ENCODE measurements at places on chromosomes 11 and 22.

GRCh38 chr11:72041364-72042063, 38.8 kb downstream of the NUMA1 start:
- DNase-seq: peak; percentile 81

GRCh38 chr11:119764108-119764868, 35.3 kb upstream of the NECTIN1 start:
- peak; percentile 44 for DNase-seq

DNA sequence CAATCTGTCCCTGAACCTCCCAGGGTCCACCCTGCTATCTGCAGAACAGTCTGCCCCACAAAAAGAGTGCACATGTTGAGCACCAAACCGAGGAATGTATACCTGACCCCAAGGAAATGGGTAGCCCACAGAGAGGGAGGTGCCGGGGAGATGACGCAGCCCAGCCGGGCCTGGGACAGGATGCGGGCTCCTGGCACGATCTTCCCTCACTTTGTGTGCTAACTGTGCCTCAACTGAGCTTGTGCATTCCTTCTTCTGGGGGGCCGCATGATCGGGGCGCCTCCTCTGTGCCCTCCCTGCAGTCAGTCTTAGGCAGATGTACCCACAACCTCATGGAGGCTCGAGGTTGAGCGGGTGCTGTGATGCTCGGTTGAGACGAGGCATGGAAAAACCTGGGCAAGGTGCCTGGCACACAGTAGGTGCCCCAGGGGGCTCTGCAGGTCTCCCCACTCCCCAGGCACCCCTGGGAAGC, 2.4 kb downstream of the GAS2L1 start:
- DNase-seq: no peak

DNA sequence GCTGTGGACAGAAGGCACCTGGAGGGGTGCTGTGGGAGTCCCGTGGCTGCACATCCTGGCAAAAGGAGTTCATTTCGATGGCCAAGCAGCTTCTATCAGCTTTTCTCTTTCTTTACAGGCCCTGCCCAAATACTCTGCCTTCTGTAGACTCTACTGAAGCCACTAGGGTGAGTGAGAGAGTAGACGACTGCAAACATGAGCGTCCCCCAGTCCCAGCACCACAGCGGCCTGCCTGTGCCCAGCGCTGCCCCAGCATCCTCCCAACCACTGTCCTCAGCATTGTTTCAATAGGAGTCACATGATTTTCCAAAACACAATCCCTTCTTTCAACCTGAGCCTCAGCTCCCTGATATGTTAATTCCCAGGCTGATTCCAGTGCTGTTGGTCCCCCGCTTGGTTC, 110.0 kb downstream of the KIRREL3 start:
- DNase-seq: no peak

DNA sequence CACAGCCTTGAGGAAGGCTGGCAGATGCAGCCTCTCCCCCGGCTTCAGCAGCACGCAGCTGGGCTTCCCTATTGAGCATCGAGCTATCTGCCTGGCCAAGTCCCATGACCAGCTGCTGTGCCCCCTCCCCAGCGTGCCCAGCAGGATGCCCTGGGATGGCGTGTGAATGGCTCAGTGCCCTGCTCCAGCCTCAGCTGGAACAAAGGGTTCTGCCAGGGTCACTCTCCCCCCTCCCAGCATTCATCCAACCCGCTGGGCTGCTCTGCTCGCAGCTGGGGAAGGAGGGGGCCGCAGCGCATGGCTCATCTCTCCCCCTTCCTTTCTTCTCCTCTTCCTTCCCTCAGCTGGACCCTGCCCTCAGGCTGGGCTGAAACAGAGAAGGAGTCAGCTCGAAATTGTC, 14.5 kb downstream of the LRP4 start:
- peak; percentile 58 for DNase-seq

GRCh38 chr11:66107600-66108510, 37.8 kb downstream of the PACS1 start:
- no peak for DNase-seq

DNA sequence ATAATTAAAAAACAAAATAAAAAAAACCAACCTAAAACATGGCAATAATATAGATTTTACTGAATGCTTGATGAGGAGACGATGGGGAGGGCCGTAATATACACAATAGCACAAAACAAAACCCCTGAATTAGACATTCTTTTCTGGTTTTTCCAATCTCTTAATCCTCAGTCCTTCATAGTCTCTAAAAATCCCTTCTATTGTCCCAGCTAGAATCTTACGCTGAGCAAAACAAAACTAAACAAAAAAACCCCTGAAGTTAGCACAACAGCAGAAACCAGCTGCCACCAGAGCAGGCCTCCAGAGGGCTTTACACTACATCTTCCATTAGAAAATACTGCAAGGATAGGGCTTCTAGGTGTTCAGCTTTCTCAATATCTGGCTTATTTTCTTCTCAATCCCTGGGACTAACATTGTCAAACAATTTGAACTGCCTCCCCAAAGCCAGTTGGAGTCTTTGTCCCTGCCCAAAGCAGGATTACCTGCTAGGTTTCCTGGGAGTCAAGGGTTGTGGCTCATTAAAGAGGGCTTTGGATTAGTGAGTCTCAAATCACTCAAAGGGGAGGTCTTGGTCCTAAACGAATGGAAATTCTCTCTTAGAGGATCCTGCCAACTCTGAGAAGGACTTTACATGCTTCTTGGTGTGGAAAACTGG, 2.1 kb upstream of the RNF26 start:
- no peak for DNase-seq

GRCh38 chr11:64638829-64639228, 47.8 kb downstream of the SLC22A12 start:
- DNase-seq: no peak

DNA sequence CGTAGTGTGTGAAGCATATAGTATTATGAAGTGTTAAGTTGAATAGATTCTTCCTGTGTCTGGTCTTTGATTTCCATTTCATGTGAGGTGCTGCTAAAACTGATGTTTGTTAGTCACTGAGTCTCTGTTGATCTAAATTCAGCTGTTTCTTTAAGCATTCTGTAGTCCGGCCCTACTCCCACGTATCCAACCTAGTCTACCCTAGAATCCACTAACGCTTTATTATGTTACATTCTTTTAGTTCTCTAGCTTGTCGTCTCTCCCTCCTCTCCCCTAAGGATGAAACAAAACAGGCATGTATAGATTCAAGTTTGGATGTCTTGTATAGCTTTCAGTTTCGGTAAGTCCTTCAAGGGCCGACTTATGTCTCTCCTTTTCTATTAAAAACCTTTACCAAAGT, 4.1 kb downstream of the WEE1 start:
- no peak for DNase-seq

DNA sequence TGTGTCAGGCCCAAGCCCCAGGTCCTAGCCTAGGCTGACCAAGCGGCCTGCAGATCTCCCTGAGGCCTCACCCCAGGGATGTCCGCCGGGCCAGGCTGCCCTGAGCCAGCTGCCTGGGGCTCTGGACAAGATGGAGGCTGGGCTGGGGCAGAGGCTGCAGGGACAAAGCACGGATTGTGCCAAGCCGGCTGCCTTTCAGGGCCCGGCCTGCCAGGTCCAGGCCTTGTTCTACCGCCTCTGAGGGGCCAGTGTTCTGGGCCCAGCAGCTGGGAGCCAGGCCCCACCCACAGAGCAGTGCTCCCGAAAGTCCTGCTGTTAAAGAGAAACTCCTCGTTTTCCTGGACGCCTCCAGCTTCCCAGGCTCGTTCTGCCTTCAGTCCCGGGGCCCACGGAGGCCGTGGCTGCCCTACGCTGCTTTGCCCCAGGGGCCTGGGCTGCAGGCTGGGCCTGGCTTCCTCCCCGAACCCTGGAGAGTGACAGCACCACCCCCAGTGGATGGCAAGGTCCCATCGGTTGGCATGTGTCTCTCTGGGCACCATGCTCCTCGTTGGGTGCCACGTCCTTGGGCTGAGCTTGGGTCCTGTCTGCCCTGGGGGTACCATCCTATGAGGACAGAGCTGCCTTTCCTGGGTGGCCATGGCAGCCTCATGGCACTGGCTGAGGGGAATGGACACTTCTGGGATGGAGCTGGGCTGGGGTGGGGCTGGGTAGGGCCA, 7.6 kb downstream of the BRSK2 start:
- no peak for DNase-seq

- peak; percentile 88 for DNase-seq
Observed at GRCh38 chr22:42444077-42444904, 12.1 kb upstream of the NFAM1 start.

GRCh38 chr11:70719516-70719915, 321.2 kb downstream of the CTTN start:
- no peak for DNase-seq

GRCh38 chr22:34324763-34325162, 404.5 kb upstream of the LARGE1 start:
- peak; percentile 22 for DNase-seq

GRCh38 chr11:36126678-36127077, 162.5 kb downstream of the COMMD9 start:
- DNase-seq: no peak

- DNase-seq: peak; percentile 83
Observed at GRCh38 chr11:76602431-76602861, 68.1 kb downstream of the LRRC32 start.

- peak; percentile 95 for DNase-seq
Observed at GRCh38 chr11:86955361-86956120, at the start of gene FZD4. Gene FZD4 (minus strand): TSS chr11:86955395. CDS start chr11:86955085, 310 bp downstream.

- DNase-seq: no peak
Observed at GRCh38 chr11:33195462-33196173, 34.3 kb upstream of the CSTF3 start.

GRCh38 chr11:113934761-113935160, 30.2 kb downstream of the HTR3B start:
- DNase-seq: no peak

DNA sequence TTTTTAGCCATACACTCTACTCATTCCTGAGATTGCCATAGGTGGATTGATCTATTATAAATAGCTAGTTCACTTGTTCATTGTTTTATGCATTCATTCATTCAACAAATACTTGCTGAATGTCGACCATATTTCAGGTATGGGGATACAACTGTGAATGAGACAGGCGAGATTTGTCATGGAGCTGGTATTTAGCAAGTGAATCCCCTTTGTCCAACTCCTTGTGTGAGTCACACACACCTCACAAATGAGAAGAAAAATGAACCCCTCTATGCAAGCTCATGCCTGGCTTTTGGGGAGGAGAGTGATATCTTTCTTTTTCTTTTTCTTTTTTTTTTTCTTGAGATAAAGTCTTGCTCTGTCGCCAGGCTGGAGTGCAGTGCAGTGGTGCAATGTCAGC, 1.8 kb upstream of the AMPD3 start:
- no peak for DNase-seq

- no peak for DNase-seq
Observed at GRCh38 chr11:12149672-12150225, 39.4 kb downstream of the MICAL2 start.

DNA sequence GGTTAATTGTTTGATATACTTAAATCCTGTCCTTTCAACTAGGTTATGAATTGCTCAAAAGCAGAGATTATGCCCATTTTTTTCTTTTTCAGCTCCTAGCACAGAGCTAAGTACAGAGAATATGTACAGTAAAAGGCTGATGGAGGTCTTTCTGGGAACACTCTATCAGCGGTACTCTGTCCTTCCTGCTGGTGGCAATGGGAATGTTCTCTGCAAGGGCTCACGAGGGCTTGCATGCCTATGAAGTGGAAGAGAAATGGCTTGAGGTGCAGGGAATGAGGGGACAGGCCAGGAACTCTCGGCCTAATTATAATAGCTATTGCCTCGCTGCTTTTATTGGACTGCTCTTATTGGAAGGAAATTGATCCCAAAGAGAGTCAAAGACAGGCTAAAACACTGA, 83.7 kb upstream of the RAB1B start:
- DNase-seq: no peak

DNA sequence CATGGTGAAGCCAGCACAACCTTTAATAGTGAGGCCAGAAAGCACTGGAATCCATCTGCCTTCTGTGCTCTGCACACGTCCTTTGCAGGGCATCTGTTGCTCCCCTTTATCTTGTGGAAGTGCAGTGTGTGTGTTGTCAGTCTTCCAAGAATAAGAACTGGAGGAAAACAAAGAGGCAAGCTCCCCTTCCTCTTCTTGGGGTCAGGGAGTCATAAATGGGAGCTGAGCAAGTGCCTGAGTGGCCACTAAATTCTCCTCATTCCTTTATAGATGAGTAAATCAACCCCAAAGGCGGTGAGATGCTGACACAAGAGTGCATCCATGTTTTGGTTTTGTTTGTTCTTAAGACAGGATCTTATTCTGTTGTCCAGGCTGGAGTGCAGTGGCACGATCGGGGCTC, 38.3 kb downstream of the WT1 start:
- DNase-seq: no peak

DNA sequence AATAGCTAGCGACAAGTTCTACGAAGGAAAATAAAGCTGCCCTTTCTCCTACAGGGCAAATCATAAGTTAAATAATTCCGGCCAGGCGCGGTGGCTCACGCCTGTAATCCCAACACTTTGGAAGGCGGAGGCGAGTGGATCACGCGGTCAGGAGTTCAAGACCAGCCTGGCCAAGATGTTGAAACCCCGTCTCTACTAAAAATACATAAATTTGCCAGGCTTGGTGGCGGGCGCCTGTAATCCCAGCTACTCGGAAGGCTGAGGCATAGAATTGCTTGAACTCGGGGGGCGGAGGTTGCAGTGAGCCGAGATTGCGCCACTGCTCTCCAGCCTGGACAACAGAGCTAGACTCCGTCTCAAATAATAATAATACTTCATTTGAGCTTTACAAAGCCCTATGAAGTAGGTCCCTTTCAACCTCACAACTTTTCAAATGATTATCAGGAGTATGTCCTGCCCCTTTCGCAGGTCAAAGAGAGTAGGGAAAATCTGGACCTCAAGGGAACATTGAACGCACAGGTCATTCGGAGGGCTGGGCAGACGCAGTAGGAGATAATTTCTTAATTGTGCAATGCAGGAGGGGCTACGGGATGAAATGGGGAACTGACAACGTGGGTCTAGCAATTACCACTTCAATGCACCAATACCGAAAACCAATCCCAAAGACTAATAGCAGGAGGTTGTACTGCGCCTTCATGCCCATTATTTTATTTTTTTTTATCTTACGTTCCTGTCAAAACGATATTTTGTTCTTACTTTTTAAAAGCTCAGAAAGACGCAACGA, 590 bp downstream of the COMMD9 start:
- DNase-seq: no peak

DNA sequence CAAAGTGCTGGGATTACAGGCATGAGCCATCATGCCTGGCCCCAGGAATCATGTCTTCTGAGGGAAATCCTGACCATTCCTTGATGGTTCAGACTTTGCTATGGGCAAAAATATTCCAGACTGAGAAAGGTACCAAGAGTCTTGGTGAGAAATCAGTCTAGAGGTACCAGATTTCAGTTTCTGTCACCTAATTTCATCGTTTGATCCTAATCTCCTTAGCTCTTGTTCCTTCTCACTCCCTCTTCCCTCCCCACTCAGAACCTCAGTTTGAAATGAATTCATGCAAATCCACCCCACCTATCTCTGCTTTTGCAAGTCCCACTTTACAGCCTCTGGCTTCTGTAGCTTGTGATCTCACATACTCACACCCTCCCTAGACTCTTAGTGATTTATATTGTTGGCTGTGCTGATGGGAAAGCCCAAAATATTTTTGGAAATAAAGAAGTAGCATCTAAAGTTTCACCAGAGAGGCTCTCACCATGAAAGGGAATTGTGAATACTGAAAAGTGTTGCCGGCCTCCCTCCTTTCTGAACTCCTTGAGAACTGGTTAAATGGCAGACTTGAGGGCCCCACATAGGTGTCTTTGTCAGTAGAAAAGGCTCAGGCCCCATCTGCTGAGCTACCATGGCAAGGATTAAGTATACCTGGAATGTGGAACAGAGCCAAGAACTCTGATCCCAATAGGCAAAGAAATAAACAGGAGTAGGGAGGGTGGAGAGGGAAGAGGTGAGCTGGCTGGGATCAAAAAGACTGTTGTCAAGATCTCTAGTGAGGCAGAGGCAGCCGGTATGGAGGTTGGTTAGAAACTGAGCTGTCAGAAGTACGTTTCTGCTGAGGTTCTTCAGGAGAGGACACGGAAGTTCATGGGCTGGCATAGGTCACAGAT, 190.5 kb upstream of the MTMR2 start:
- no peak for DNase-seq

GRCh38 chr11:70772950-70773349, 374.6 kb downstream of the CTTN start:
- DNase-seq: no peak
